ENCODE measurements at places on chromosomes 6 and 20. TPM values are rescaled to one million over a fixed set of nuclear protein-coding genes. Genes with fewer than 3 reads are reported as not detected.
A peak's percentile ranks its signal among the peaks of the same experiment; 100 is the strongest.

- H3K4me3 ChIP-seq: no peak overlapping the region
- no peaks in the 10 kb centered on the region for H3K4me1 ChIP-seq
- H3K27me3 ChIP-seq: no peaks in the 10 kb centered on the region
- no peak for DNase-seq
- no peak overlapping the region for H3K27ac ChIP-seq
These were observed 47.4 kb downstream of the SLC17A5 start for GRCh38 chr6:73606428-73606827.

DNA sequence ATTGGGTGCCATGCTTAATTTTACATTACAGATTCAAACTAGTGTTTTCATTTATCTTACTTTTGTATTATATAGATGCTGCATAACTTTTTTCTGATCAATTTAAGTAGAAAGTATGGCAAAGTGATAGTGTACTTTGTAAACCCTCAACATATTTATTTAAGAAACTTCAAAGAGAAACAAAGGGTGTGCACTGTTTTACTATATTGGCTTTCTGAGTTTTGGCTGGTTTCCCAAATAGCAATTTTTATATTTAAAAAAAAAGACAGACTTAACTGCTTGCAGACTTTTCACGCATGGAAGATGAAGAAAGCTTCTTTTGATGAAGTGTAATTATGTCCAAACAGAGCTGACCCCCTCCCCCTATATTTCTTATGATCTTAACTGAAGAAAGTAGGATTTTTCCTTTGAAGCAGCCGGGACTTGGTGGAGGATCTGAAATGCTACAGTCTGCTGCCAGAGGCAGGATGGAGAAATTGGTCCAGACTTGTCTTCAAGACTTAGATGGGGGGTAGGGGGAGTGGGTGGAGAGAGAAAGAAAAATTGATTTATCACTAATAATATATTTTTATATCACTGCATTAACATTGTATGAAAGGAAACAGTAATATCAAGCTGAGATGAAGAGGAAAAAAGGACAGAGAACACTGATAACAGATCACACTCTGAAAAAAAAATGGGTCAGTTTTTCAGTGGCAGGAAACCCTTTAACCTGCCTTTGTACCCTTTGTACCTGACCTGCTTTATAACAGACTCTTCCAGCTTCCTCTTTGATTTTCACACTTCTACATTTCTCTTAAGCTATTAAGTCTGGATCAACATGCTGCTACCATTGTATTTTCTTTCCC, 56.0 kb upstream of the SUPT3H start:
- H3K27ac ChIP-seq: no peak overlapping the region
- H3K36me3 ChIP-seq: no peaks in the 10 kb centered on the region
- DNase-seq: no peak

GRCh38 chr6:25290306-25291060, 11.3 kb downstream of the CARMIL1 start:
- no peak overlapping the region for H3K27ac ChIP-seq
- DNase-seq: no peak
- no peaks in the 10 kb centered on the region for H3K36me3 ChIP-seq
- no peak overlapping the region for H3K4me3 ChIP-seq

GRCh38 chr6:6635291-6635690, 46.8 kb downstream of the LY86 start:
- no peak overlapping the region for H3K4me3 ChIP-seq
- peaks cover 7% of the 10 kb centered on the region for H3K4me1 ChIP-seq
- no peak for DNase-seq
- no peak overlapping the region for H3K27ac ChIP-seq

DNA sequence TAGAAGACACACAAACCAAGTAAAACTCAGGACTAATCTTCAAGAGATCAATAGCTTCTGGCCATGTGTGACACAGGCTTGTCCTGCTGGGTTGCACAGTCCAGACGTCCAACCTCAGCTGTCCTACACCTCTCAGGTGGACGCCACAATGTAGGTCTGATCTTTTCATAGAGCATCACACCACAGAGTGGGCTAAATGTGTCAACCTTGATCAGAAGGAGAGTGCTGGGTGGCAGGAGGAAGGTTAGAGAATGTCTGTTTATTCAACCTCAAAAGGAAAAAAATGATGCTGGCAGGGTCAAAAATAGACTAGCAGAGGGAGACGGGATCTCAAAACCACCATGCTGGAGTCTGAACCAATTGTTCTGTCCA, 41.7 kb downstream of the GFOD1 start:
- no peaks in the 10 kb centered on the region for H3K36me3 ChIP-seq
- peak overlapping the region; percentile 40 for H3K27ac ChIP-seq
- H3K27me3 ChIP-seq: no peaks in the 10 kb centered on the region

GRCh38 chr20:19407736-19408135, 195.3 kb downstream of the SLC24A3 start:
- no peak overlapping the region for H3K27ac ChIP-seq
- no peaks in the 10 kb centered on the region for H3K36me3 ChIP-seq
- no peak overlapping the region for H3K4me3 ChIP-seq

DNA sequence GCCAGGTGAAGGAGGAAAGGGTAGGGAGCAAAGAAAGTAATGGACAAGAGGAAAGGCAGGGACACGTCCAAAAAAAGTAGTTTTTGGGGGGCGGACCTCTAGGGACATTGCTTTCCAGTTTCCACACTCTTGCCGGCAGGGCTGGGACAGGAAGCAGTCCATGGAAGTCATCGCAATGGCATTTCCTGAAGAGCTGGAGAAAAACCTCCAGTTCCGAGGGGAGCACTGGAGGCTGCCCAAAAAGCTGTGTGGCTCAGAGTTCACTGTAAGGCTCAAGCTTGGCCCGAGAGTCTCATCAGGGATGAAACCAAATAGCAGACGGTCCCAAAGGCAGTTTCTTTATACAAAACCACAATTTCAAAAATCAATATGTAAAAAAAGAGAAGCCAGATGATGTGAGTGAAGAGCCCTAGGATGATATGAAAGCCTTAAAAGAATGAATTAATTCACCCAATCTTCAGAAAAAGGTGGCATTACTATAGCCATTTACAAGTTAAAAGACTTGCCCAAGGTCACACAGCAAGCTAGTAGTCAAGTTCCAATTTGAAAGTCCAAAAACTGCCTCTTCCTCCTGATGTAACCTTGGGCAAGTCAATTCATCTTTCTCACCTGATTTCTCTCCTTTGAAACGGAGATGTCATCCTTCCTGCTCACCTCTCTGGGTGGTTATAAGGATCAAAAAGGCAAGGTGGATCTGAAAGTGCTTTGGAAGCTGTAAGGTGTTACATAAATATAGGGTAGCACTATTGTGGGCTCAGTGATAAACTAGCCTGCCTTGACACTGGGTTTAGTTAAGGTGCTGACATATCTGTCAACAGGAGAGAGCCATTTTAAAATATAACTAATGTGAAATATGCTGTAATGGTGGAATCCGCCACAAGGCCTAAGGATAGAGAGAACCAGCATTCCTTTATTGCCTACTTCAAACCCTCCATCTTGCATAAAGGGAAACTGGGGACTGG, 9.1 kb downstream of the BCL2L1 start:
- peak overlapping the region; percentile 99 for H3K27ac ChIP-seq
- H3K27me3 ChIP-seq: no peaks in the 10 kb centered on the region
- peaks cover 70% of the 10 kb centered on the region for H3K4me1 ChIP-seq
- DNase-seq: peak; percentile 89
- H3K4me3 ChIP-seq: peak overlapping the region; percentile 35

DNA sequence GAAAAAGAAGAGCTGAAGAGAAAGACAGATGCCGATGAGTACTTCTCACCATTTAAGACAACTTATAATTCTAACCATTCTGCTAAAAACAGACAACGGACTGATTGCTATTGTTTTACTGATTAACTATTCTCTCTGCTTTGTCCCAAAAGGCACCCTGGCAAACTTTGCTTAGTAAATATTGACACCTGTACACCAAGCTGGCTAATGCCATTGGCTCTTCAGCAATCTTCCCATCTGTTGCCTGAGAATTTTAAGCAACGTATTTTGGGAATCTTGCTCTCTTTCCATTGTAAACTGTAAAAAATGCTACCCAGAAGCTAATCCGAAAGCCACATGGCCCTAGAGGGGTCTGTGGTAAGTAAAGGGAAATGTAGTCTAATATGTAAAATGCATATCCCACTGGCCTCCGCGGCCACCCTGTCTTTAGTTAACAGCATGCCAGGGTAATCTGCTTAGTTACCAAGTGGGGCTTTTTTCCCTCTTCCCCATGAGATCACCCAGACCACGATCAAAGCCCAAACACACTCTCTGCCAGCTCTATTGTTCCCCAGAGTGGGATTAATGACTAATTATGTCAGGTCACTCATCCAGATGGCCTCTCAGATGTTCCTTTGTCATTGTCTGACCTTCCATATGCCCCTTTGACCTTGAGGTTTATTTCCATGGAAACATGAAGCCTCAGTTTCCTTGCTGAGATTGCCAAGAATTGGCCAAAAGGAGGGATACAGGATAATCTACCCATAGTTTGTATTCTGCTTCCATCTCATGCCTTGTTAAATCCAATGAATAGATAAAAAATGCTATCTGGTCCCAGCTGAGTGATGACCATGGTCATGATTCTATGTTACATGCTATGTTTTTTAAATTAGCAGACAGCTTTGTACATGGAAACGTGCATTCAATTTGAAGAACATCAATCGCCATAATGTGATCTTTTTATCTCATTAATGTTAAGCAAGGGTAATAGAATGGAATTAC, 216.4 kb upstream of the MCHR2 start:
- no peak for DNase-seq
- no peaks in the 10 kb centered on the region for H3K4me1 ChIP-seq
- no peak overlapping the region for H3K27ac ChIP-seq
- H3K4me3 ChIP-seq: no peak overlapping the region
- H3K36me3 ChIP-seq: no peaks in the 10 kb centered on the region

DNA sequence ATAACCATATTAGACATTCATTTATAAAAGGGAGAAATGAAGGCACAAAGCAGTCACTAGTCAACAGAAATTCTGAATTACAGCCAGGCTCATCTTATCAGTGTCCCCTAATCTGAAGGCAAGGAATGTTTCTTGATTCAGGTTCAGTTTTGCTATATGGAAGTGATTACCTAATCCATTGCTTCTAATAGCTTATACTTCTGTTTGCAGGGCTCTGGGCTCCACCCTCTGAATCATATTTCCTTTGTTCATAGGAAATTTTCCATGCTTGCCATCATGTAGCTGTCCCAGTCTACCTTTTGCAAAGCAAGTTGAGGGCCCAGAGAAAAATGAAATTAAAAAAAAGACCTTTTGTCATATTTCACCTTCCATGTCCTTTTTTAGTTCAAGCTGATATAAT, 96.0 kb downstream of the LCA5 start:
- H3K4me1 ChIP-seq: no peaks in the 10 kb centered on the region
- no peaks in the 10 kb centered on the region for H3K27me3 ChIP-seq
- H3K27ac ChIP-seq: no peak overlapping the region
- no peak overlapping the region for H3K4me3 ChIP-seq
- no peaks in the 10 kb centered on the region for H3K36me3 ChIP-seq
- DNase-seq: no peak

DNA sequence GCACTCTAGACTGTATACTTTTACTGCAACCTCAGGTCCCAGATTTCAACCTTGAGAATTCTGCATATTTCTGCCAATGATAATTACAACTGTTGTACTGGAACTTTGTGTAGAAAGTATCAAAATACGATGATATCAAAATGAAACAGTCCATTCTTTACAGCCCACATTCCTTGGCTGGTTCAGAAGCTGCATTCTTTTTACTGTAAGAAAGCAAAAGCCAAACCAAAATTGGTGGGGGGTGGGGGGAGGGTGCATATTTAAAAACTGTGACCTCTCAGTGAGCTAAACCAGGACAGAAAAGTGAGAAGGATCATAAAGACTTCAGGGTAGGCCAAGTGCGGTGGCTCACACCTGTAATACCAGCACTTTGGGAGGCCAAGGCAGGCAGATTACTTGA, 41.8 kb upstream of the UBR2 start:
- no peaks in the 10 kb centered on the region for H3K36me3 ChIP-seq
- H3K4me3 ChIP-seq: no peak overlapping the region
- no peaks in the 10 kb centered on the region for H3K4me1 ChIP-seq
- DNase-seq: no peak

GRCh38 chr6:52632011-52632410, 38.9 kb upstream of the TMEM14A start:
- no peaks in the 10 kb centered on the region for H3K27me3 ChIP-seq
- no peaks in the 10 kb centered on the region for H3K36me3 ChIP-seq
- no peak overlapping the region for H3K27ac ChIP-seq
- DNase-seq: no peak

Gene GSTA2
- total RNA-seq: not detected

Gene IP6K3
- total RNA-seq: 57.9 TPM

Gene CASS4
- 0.71 TPM for total RNA-seq

Gene FOXQ1
- total RNA-seq: not detected

Gene ZSWIM1
- total RNA-seq: 10.6 TPM
